DND-41 (cell line): ENCODE measurements at places on chromosomes 6 and 20.

GRCh38 chr6:169801396-169802160 is 50.2 kb downstream of the ERMARD start:
- H3K27ac ChIP-seq, result no peak overlapping the region
- H3K27me3 ChIP-seq, result peaks cover 33% of the 10 kb centered on the region
- no peaks in the 10 kb centered on the region for H3K36me3 ChIP-seq
- H3K4me1 ChIP-seq, result peaks cover 48% of the 10 kb centered on the region

- DNase-seq, result no peak
- no peaks in the 10 kb centered on the region for H3K36me3 ChIP-seq
- no peak overlapping the region for H3K27ac ChIP-seq
- no peaks in the 10 kb centered on the region for H3K4me1 ChIP-seq
- H3K27me3 ChIP-seq, result peaks cover 57% of the 10 kb centered on the region
- H3K4me3 ChIP-seq, result no peak overlapping the region
These were observed 48.5 kb upstream of the PDYN start for GRCh38 chr20:2042400-2042799.

- no peak overlapping the region for H3K27ac ChIP-seq
- H3K27me3 ChIP-seq, result no peaks in the 10 kb centered on the region
- no peak for DNase-seq
- no peaks in the 10 kb centered on the region for H3K4me1 ChIP-seq
- H3K4me3 ChIP-seq, result no peak overlapping the region
- no peaks in the 10 kb centered on the region for H3K36me3 ChIP-seq
These were observed 178.7 kb upstream of the IRAK1BP1 start for GRCh38 chr6:78688668-78689067.

DNA sequence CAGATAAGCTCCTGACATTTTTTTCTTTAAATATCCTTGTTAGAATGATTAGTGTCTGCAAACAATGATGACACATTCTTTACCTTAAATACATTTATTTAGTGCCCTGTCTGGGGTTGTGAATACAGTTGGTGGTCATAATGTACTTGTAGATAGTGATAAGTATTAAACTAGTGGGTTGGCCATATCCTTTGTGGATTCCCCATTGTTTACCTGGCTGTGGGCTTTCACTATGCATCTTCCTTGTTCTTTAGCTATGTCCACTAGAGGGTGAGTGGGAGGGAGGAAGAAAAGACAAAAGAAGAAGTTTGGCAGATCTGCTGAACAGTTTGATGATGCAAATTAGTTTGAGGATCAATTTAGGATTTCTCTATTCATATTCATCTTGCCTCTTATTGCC is 15.7 kb downstream of the HS3ST5 start:
- no peak overlapping the region for H3K4me3 ChIP-seq
- no peak overlapping the region for H3K27ac ChIP-seq
- H3K4me1 ChIP-seq, result no peaks in the 10 kb centered on the region

DNA sequence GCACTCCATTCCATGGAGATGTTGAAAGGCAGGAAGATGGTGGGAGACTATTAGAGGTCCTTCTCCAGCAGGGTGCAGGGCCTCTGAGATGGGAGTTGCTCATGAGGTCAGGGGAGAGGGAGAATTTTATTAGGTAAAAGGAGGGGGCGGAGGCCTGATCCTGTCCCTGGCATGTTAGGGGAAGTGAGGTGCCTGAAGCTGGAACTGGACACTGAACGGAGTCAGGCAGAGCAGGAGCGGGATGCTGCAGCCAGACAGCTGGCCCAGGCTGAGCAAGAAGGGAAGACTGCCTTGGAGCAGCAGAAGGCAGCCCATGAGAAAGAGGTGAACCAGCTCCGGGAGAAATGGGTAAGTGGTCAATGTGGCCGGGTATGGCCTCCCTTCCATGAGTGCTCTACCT is 24.4 kb downstream of the CEP250 start:
- peaks cover 83% of the 10 kb centered on the region for H3K36me3 ChIP-seq
- H3K4me3 ChIP-seq, result no peak overlapping the region
- no peaks in the 10 kb centered on the region for H3K4me1 ChIP-seq
- no peak overlapping the region for H3K27ac ChIP-seq
- no peak for DNase-seq

DNA sequence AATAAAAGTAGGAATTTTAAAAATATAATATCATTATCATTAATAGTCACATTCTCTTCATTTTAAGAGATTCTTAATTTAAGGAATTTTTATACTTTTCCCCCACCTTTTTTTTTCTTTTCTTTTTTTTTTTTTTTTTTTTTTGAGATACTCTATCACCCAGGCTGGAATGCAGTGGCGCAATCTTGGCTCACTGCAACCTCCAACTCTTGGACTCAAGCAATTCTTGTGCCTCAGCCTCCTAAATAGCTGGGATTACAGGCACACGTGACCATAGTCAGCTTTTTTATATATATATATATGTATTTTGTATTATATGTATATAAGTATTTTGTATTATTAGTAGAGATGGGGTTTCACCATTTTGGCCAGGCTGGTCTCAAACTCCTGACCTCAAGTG is 457.7 kb downstream of the CDKAL1 start:
- H3K4me1 ChIP-seq, result no peaks in the 10 kb centered on the region
- H3K36me3 ChIP-seq, result no peaks in the 10 kb centered on the region; the same call in 1 of the 2 replicates
- DNase-seq, result no peak
- no peak overlapping the region for H3K27ac ChIP-seq
- H3K4me3 ChIP-seq, result no peak overlapping the region
- H3K27me3 ChIP-seq, result no peaks in the 10 kb centered on the region

DNA sequence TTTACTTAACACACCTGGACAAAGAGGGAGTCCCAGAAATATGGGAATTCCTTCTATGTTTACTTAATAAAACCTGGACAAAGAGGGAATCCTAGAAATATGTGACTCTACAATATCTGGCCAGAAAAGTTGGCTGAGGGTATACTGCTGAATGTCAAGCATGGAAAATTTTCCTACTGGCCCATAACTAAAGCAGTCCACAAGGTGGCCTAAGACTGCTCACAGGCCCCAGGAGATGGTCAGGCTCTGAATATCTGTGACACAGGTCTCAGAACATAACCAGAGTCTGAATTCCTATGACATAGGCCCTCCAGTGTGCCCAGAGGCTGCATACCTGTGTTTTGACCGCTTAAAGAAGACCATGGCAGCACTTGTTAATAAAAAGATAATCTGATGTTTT is 578.2 kb upstream of the NRSN1 start:
- DNase-seq, result no peak
- H3K27ac ChIP-seq, result no peak overlapping the region
- no peaks in the 10 kb centered on the region for H3K4me1 ChIP-seq
- no peak overlapping the region for H3K4me3 ChIP-seq
- no peaks in the 10 kb centered on the region for H3K36me3 ChIP-seq
- H3K27me3 ChIP-seq, result no peaks in the 10 kb centered on the region

DNA sequence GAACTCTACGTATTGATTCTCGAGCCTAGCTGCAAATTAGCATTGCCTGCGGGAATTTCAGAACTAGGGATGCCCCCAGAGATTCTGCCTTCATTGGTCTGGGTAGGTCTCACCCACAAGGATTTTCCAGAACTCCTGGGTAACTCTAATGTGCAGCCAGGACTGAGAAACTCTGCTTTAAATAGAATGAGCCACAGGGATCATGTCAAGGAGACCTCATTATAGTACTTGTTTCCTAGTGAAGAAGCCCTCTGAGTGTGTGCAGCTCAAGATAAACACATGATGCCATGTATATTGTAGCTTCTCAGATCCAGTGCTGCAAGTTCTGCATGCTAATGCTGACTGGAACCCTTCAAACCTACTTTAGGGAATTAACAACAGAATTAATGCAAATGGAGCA is 179.2 kb downstream of the PHACTR1 start:
- no peaks in the 10 kb centered on the region for H3K4me1 ChIP-seq
- H3K27me3 ChIP-seq, result peaks cover 4% of the 10 kb centered on the region
- H3K36me3 ChIP-seq, result no peaks in the 10 kb centered on the region
- no peak overlapping the region for H3K4me3 ChIP-seq
- no peak for DNase-seq
